ENCODE measurements at places on chromosomes 2 and 18.
A peak's percentile ranks its signal among the peaks of the same experiment; 100 is the strongest.

- no peak for DNase-seq
Observed at GRCh38 chr2:72442270-72442669, 294.6 kb upstream of the CYP26B1 start.

GRCh38 chr18:653512-653911, 3.9 kb upstream of the TYMS start:
- no peak for DNase-seq

DNA sequence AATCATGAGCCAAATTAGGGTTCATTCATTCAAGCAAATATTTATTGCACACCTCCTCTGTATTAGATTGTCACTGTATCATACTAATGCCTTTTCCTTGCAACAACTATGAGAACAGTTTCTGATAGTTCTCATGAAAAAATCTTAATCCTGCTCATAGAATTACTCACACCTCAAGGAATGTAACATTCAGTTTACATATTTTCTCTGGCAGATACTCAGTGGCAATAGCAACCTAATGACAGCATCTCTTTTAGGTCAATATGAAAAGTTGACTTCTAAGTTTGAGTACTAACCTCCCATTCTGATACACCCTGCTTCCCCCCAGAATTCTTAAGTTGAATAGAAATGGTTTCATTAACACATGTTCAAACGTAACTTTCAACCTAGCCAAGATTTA, 132.0 kb downstream of the VWC2L start:
- peak; percentile 54 for DNase-seq

DNA sequence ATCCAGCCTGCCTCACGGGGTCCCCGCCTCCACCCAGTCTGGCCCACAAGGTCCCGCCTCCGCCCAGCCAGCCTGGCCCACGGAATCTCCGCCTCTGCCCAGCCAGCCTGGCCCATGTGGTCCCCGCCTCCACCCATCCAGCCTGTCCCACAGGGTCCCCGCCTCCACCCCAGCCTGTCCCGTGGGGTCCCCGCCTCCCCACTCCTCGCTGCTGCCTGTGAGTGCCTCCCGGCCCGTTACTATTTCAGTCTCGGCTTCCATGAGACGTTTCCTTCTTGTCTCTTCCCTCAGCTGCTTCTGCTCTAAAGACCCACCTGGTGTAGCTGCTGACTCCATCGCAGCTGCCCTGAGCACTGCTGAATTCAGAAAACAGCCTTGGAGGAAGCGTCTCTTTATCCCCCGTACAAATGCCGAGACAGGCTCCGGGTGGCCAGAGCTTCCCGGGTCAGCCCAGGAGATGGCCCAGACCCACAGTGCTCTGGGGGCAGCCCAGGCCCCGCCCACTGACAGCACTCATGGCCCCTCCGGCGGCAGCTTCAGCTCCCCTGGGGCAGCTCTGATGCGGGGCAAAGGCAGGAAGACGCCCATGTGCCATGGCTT, 69.8 kb downstream of the NFATC1 start:
- DNase-seq = no peak

DNA sequence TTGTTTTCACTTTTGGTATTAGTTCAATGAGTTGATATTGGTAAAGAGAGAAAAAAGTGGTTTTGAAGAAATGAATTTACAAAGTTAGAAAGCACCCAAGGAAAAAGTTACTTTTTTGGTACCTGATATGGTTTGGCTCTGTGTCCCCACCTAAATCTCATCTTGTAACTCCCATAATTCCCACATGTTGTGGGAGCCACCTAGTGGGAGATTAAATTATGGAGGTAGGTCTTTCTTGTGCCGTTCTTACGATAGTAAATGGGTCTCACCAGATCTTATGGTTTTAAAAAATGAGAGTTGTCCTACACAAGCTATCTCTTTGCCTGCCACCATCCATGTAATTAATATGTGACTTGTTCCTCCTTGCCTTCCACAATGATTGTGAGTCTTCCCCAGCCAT, 965.6 kb upstream of the NRXN1 start:
- no peak for DNase-seq

GRCh38 chr2:240558236-240558761, 511 bp upstream of the ANKMY1 start:
- no peak for DNase-seq
